ENCODE measurements at places on chromosomes 3 and 15.

- DNase-seq, result no peak
Measured at GRCh38 chr3:130572769-130573168, 55.8 kb downstream of the COL6A6 start.

GRCh38 chr15:63107895-63108546 is 13.6 kb upstream of the LACTB start:
- DNase-seq, result no peak

- DNase-seq, result peak; percentile 10
Measured at GRCh38 chr3:57164657-57165573, at the start of gene IL17RD. TSS of gene IL17RD (minus strand) at chr3:57165353. CDS start at chr3:57165286, 67 bp downstream.

DNA sequence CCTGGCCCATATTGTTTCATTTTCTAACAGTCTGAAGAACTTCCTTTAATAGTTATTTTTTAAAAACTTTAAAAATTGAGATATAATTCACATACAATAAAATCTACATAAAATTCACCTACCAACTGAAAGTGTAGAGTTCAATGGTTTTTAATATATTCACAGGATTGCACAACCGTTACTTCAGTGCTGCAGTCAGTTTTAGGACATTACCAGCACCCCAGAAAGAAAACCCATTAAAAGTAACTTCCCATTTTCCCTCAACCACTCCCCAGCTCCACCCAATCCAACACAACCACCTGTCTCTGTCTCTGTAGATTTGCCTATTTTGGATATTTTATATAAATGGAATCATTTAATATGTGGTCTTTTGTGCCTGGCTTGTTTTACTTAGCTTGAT is 29.6 kb downstream of the MGA start:
- DNase-seq, result no peak

GRCh38 chr3:177058648-177059047 is 138.6 kb downstream of the TBL1XR1 start:
- DNase-seq, result no peak

DNA sequence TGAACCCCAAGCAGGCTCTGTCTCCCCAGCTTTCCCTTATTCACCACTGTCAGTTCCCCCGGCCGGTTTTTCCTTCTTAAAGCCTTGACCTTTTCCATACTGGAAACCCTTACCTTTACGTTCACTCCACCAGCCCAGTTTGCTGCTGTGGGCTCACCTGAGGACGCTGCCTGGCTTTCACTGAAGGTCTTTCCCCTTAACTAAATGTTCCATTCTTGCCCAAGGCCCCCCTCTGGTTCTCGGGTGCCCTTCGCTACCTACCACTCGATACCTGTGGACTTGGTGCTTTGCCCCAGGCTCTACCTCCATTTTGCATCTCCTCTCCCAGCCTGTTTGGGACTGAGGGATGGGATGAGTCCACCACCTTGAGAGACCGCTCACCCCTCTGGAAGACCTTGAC is 851 bp downstream of the AP2M1 start:
- no peak for DNase-seq

DNA sequence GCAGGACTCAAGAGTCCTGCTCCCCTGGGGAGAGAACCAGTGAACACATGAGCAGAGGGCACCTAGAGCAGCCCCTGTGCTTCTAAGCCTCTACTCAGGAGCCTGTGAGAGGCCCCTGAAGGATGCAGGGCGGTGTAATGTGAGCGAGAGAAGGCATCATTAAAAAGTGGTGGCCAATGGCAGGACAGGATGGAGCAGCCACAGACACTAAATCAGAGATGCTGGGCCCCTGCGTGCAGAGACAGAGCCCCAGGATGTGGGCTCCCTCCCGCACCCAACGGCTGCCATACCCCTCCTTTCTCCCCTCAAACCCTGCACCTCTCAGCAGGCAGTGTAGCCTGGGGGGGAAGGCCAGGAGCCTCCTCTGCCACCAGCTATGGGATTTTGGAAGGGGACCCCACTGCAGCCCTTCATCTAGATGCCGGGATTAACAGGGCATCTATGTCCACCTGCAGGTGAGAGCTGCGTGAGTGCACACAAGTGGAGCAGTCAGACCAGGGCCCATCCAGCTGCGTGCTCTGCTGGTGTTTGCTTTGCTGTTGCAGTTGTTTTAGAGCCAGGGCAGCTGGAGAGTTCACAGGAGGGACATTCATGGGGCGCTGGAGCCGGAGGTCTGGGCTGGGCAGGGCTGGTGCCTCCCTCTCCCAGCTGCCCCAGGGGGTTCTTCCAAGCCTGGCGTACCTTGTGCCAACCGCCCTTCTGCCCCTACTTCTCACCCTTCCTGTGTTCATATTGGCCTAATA is 5.1 kb upstream of the IQSEC1 start:
- no peak for DNase-seq

DNA sequence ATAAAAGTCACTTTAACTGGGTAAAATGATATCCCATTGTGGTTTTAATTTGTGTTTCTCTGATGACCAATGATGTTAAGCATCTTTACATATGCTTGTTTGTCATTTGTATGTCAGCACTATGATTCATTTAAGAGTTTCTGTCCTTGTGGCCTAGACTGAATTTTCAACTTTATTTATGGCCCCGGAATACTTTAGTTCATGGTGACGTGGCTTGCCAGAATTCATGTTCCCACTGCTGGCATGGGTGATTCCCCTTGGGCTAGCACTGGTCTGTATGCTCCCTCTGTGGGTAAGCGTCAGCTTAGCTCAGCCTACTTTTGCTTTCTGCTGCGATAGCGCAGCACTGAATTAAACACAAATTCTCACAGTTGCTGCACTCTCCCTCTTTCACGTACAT is 436.3 kb upstream of the SGO1 start:
- no peak for DNase-seq

GRCh38 chr15:66875588-66876420 is 173.8 kb downstream of the SMAD6 start:
- no peak for DNase-seq

- DNase-seq, result no peak
Measured at GRCh38 chr3:3308809-3309208, 129.3 kb upstream of the CRBN start.

GRCh38 chr3:118991775-118992174 is 42.9 kb downstream of the IGSF11 start:
- DNase-seq, result no peak

GRCh38 chr15:68715111-68715510 is 105.6 kb downstream of the ANP32A start:
- no peak for DNase-seq

DNA sequence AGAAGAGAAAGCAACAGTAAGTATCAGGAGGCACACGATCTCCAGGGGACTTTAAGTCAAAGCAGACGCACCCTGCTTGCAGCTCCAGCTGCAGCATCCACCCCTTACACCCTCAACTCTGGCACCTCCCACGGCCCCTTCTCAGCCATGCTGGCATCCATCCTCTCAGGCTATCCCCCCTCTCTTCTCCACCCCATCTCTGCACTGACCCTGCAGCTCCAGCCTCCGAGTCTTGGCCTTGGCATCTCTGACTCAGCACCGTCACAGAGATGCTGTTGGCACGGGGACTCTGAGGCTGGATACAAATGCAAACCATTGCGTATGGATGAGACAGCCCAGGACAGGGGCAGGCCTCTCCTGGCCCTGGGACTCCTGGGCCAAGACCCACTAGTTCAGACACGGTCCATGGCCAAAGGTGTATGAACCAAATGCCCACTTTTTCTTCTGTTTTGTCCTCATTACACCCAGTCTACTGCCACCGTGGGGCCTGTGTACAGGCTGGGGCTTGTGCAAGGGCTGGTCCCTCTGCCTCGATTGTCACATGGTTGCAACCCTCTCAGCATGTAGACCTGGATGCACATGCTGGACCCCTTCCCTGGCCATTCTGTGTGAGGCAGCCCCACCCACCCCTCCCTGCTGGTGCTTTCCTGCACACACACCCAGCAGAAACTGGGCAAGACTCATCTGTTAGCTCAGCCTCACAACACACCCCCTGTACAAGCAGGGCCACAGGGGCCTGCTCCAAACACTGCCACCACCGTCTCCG is 18.7 kb upstream of the ZXDC start:
- no peak for DNase-seq

DNA sequence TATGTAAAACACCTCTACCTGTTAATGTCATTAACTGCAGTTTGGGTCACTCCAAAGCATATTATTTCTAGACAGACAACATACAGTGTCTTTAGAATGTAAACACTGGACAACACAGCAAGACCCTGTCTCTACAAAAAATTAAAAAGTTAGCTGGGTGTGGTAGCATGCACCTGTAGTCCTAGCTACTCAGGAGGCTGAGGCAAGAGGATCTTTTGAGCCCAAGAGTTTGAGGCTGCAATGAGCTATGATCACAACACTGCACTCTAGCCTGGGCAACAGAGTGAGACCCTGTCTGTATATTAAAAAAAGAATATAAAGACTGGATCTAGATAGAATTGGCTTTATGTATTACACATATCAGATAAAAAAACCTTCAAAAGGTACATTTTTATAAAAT is 20.0 kb upstream of the SPESP1 start:
- DNase-seq, result no peak
